ENCODE measurements at places on chromosomes 13 and 19.

DNA sequence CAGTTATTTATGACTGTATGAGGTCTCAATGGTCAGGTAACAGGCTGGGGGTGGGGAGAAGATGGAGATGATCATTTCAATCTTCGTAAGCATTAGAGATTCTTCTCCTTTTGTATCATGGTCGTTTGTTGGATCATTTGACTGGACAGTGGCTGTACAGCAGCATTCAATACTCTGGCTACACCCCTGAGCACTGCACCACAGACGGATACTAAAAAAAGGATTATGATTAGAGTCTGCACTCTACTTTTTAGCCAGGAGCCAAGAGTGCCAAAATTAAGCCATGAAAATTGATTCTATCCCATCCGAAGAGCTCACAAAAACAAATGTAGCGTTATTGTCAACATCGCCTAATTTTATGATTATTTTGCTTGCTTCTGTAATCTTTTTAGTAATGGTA lies 41.9 kb downstream of the CDK8 start:
- no peak for DNase-seq

DNA sequence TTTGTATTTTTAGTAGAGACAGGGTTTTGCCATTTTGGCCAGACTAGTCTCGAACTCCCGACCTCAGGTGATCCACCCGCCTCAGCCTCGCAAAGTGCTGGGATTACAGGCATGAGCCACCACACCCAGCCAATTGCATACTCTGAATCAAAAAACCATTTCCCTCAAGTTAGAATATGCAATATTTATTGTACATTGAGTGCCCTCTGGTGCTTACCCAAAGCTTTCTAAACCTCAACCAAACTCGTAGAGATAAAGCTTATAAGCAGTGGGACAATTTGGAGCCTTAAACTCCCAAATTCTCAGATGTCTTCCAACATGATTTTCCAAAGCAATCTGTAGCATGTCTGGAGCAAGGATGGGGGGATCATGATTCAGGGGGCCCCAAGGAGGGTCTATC lies 22.4 kb downstream of the RFXAP start:
- DNase-seq: no peak

GRCh38 chr19:40303765-40304164 lies 18.6 kb upstream of the AKT2 start:
- DNase-seq: no peak

GRCh38 chr19:10395003-10395402 lies 8.3 kb downstream of the CDC37 start:
- DNase-seq: no peak

GRCh38 chr13:110266431-110266809 lies 40.5 kb downstream of the COL4A1 start:
- DNase-seq: no peak

DNA sequence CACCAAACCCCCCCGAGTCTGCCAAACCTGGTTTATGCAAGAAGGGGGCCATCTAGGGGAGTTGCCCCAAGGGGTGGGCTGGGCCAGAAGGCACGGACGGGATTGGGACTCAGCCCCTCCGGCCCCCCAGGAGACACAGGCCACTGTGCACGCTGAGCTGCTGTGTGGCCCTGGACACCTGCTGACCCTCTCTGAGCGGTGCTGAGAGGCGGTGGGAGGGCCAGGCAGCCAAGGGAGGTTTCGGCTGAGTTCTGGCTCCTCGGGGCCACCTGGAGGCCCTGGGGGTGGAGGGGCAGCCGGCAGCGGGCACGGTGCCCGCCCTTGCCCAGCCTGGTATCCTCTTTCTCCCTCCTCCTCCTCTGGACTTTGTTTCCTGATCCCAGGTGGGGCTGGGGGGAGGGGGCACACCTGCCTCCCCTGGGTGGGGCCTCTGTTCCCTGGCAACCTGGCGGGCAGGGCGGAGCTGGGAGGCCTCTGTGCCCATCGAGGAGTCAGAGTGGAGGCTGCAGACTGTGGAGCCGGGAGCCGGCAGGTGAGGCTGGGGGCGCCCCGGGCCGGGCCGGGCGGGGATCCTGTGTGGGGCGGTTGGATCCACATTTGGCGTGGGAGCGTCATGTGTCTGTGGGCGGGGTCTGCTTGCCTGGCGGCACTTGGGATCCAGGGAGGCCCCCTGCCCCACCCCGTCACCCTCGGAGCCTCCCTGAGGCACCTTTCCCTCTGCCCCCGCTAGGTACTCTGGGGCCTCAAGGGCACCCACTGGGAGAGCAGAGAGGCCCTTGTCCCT lies at the start of gene MISP:
MISP (plus strand) TSS at position 473 of the 784 bp plus-strand sequence. CDS start 5,835 bp downstream, outside the sequence.
- no peak for DNase-seq

- no peak for DNase-seq
Measured at GRCh38 chr13:59970847-59971246, 192.9 kb downstream of the DIAPH3 start.

GRCh38 chr19:42601811-42602443 lies 7.2 kb upstream of the CEACAM8 start:
- DNase-seq: no peak

DNA sequence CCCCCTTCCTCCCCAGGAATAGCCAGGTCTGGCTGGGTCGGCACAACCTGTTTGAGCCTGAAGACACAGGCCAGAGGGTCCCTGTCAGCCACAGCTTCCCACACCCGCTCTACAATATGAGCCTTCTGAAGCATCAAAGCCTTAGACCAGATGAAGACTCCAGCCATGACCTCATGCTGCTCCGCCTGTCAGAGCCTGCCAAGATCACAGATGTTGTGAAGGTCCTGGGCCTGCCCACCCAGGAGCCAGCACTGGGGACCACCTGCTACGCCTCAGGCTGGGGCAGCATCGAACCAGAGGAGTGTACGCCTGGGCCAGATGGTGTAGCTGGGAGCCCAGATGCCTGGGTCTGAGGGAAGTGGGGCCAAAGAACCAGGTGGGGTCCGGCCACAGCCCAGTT lies 3.2 kb downstream of the KLK2 start:
- no peak for DNase-seq

DNA sequence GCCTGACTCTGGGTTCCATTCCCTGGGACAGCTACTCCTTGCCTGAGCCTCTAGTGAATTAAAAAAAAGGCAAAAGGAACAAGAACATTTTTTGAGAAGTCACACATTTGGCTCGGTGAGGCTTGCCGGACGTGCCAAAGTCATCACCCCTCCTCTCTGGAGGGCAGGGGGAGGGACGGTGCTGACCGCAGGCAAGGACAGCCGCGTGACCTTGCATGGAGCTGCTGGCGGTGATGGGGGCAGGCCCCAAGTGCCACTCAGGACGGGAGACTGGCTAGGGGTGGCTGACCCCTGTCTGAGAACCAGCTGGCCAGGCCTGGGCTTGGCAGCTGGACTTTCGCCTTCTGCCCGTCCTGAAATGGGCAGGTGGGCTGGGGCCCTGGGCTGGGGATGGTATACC lies 26.4 kb downstream of the MAP2K2 start:
- no peak for DNase-seq

DNA sequence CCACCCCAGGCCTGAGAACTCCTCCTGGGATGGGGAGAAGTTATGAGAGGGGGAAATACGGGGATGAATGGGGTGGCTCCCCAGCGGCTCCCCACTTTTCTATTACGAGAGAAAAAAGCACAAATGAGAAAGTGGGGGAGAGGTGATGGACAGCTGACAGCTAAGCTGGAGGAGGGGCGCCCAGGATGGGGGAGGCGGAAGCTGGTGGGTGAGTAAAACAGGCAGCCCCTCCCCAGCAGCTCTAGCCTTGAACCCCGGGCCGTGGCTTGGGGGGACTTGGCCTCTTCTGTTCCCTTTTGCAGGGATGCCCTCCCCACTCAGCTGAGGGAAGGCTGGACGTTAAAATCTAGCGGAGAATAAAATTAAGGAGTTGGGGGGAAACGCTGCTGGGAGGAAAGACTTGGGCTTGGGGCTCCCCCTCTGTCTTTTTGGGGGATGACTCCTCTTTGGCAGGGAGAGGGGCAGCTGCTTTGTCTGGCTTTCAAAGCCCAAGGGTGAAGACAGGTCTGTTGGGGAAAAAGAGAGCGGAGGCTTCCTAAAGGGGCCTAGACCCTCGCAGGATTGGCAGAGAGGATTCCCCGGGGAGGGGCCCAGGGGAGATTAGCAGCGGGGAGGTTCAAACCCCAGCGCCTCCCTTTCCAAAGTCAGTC lies 1.4 kb upstream of the SAMD1 start:
- DNase-seq: no peak

- DNase-seq: no peak
Measured at GRCh38 chr13:109297628-109298027, 488.8 kb downstream of the IRS2 start.

DNA sequence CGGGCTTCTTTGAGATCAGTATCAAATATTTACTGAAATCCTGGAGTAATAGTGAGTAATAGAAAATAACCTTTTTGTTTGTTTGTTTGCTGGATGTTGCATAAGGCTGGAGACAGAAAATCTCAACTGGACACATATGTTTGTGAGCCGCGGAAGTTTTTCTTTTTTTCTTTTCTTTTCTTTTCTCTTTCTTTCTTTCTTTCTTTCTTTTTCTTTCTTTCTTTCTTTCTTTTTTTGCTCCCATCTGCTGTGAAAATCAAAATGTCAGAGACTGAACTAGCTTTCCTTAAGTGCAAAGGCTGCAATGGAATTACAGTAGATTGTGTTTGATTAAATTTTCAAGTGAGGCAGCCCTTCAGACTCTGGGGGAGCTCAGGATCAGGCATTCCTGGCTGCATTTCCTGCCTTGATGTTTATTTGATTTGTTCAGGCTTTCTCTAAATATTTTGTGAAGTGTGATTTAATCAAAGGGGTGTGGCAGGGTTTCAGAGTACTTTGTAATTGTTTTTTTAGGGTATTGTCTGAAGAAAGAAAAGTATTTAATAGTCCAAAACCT lies 319 bp downstream of the FRY start:
- DNase-seq: no peak

DNA sequence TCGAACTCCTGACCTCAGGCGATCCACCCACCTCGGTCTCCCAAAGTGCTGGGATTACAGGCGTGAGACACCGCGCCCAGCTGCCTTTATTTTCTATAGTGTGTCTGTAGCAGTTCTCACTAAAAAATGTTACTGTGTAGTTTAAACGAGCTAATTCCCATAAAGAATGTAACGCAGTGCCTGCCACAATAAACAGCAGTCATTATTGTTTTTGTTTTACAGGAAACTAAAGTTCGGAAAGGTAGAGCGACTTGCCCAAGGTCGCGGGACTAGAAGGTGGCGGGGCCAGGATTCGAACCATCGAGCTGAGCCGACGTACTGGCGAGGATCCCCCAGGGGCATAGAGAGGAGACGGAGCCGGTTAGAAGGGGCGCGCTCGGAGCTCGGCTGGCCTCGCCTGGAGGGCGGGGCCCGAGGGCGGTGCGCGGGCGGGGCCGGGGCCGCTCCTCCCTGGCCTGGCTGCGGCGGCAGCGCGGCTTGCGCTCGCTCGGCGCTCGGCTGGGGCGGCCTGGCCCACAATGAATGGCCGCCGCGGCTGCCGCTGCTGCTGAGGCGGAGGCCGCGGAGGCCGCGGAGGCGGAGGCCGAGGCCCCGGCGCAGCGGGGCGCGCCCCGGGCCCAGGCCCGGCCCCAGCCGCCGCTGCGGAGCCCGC lies at the start of gene NACC1:
NACC1 (plus strand) TSS at position 493 of the 652 bp plus-strand sequence. CDS start 16,944 bp downstream, outside the sequence.
- DNase-seq: peak; percentile 84

- DNase-seq: no peak
Measured at GRCh38 chr19:2780284-2780683, 2.8 kb downstream of the SGTA start.

GRCh38 chr13:43088093-43088511 lies 64.7 kb downstream of the DNAJC15 start:
- no peak for DNase-seq

GRCh38 chr13:111508164-111508870 lies 187.9 kb downstream of the TEX29 start:
- DNase-seq: no peak

- no peak for DNase-seq
Measured at GRCh38 chr13:93977986-93978385, 501.5 kb downstream of the DCT start.

- DNase-seq: no peak
Measured at GRCh38 chr19:48958006-48958405, 3.3 kb downstream of the BAX start.

DNA sequence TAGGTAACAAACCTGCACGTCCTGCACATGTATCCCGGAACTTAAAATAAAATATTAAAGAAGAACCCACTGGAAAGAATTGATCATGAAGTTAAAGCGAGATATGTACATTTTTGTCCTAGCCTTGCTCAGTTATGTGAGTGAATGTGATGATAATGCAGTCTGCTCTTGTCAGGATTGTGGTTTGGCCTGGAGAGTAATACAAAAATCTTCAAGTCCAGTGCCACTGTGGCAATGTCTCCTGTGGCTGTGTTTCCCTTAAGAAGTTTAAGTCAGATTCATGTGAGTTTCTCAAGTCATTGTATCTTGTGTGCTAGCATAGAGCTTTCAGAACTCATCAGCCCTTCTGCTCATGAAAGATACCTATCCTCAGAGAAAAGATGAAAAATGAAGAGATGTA lies 18.0 kb upstream of the ITGBL1 start:
- no peak for DNase-seq

- DNase-seq: no peak
Measured at GRCh38 chr13:76016799-76017400, 380.8 kb downstream of the LMO7 start.

- DNase-seq: no peak
Measured at GRCh38 chr13:46172531-46172991, 9.4 kb downstream of the LCP1 start.

DNA sequence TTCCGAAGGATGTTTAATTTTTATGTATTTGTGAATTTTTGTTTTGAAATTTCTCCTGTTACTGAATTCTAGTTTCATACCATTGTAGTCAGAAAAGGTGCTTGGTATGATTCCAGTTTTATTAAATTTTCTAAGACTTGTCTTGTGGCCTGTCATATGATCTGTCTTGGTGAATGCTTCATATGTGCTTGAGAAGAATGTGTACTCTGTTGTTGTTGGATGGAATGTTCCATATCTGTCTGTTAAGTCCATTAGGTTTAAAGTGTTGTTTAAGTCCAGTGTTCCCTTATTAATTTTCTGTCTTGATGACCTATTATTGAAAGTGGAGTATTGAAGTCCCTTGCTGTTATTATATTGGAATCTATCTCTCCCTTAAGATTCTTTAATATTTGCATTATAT lies 273.9 kb downstream of the ATP8A2 start:
- DNase-seq: no peak

DNA sequence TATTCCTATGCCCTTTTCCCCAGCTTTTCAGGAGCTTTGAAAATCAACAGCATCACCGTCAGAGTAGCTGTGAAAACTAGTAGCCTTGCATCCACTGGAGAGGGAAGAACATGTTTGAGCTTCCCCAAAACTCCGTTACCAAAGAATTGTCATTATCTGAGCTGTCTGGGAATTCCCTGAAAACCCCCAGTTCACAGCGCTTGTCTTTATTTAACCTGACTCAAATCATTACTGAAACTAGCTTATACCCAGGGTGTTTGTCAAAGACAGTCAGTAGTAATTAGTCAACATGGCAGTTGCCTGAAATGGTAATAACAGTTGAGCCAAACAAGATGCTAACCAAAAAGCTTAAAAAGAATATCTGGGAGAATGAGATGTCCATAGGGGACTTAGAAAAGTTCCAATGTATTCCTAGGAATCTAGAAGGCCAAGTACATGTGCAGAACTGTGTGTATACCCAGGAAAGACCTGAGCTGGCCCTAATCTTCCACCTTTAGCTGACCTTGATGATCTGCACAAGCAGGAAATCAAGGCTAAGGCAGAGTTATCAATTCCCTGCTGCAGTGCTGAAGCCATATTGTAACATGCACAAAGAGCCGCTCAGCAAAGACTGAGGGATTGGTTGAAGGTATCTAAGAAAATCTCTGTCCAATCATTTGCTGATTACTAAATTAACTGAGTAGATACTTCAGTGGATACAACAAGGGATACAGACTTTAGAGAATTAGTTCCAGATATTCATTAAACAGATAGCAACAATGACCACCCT lies 130.8 kb downstream of the KL start:
- DNase-seq: no peak

GRCh38 chr19:2777952-2778683 lies 5.0 kb downstream of the SGTA start:
- no peak for DNase-seq

GRCh38 chr19:33524024-33524664 lies 2.6 kb upstream of the PEPD start:
- no peak for DNase-seq
